Stromal cell of bone marrow (primary cell): ENCODE measurements at places on chromosomes 4 and X.

GRCh38 chr4:107423677-107424405, 296.2 kb downstream of the PAPSS1 start:
- no peak for DNase-seq

- no peak for DNase-seq
Measured at GRCh38 chr4:10524196-10524833, 67.1 kb upstream of the ZNF518B start.

GRCh38 chrX:21996872-21997455, 35.2 kb upstream of the PHEX start:
- DNase-seq, result peak; percentile 13

- DNase-seq, result no peak
Measured at GRCh38 chr4:653831-654502, 20.1 kb downstream of the ATP5ME start.

DNA sequence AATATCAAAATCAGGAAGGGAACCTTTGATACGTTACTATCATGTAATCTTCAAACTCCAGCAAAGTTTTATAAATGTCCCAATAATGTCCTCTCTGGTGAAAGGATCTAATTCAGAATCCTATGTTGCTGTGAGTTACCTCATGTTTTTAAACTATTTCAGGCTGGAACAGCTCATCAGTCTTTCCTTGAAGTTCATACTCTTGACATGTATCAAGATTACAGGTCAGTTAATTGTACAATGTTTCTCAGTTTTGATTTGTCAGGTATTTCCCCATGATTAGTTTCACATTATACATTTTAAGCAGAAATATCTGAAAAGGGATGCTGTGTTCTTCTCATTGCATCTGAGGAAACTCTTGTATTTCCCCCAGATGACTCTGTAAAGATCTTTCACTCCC, 136.5 kb upstream of the HS3ST1 start:
- no peak for DNase-seq

- no peak for DNase-seq
Measured at GRCh38 chrX:126820700-126821420, 1.3 kb downstream of the PRR32 start.

GRCh38 chr4:16168144-16168543, 58.1 kb downstream of the TAPT1 start:
- DNase-seq, result no peak
